ENCODE measurements at places on chromosomes 6 and 20.

GRCh38 chr20:53901497-53902096 lies 168.8 kb downstream of the BCAS1 start:
- DNase-seq: no peak

DNA sequence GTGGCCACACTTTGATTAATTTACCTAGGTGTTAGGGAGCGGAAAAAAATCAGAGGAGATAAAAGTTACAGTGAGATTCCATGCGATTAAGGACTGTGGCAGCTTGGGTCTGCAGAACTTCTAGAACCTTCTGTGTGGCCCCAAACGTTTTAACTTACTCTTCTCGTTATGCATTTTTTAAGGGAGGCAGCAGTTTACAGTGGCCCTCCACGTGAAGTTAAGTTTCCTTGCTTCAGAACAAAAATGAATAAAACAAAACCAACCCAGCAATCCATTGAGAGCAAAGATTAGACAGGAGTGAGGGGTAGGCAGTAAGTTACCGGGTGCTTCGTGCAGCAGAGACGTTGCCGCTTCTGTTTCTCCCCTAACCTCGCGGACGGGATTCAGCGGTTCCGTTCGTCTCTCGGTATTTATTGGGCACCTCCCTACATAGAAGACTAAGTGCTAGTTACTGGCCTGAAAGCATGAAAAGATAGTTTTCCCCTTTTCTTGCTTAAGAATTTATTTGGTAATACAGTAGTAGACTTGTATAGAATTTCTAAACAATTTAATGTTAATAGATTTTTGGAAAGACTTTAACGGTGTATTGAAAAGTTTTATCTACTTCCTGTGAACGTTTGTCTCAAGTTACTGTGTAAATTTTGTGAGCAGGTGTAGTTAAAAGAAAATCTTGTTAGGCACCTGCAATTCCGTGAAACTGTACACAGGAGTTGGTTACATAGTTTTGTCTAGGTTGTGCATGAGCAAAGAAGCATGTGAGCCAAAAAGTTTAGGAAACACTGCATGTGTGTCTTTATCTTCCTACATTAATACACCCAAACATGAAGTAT lies 1.1 kb downstream of the BAG2 start:
- no peak for DNase-seq

- no peak for DNase-seq
Measured at GRCh38 chr6:26575494-26575939, 21.2 kb upstream of the ABT1 start.

- DNase-seq: no peak
Measured at GRCh38 chr6:34066218-34066571, 79.7 kb downstream of the GRM4 start.

- no peak for DNase-seq
Measured at GRCh38 chr20:48832405-48832730, 4.6 kb upstream of the PREX1 start.

DNA sequence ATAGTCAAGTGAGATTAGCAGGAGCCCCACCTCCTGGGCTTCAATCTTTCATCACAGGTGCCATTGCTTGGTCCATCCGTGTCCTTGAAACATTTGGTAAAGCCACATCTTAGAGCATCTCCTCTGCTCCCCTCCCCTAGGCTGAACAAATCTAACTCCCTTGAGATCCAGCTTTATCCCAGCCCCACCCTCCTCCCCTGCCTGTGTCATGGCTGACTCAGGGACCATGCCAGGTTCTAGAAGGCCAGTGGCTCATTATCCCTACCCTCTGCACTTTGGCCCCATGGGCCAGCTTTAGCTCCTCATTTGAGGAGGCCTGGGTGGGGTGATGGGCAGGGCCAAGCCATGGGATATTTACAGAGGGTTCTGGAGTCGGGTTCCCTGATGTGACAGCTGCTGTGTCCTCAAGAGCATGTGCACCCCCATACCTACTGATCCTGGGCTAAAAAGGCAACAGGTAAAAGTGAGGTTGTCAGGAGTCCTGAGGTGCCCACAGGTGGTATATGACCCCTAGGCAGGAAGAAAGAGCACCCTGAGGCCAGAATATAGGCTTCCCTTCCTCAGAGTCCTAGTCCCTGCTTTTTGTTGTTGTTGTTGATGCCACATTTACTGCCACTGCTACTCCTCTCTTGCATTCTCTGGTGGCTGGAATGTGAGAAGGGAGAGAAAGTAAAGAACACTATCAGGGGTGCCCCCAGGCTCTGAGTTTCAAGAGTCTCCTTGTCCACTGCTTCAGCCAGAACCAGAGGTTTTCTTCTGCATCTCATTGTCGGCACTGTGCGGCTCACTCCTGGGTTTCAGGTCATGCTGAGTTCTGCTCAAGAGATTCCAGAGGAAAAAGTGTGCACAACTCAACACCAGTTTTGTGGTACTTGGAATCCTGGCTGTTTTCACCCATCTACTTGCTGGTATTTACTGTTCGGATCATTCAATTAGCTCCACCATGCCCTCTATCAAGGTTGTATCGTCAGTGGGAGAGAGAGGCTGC lies 228.4 kb downstream of the LRFN2 start:
- no peak for DNase-seq

- DNase-seq: no peak
Measured at GRCh38 chr6:10882657-10883171, 873 bp upstream of the GCM2 start.

DNA sequence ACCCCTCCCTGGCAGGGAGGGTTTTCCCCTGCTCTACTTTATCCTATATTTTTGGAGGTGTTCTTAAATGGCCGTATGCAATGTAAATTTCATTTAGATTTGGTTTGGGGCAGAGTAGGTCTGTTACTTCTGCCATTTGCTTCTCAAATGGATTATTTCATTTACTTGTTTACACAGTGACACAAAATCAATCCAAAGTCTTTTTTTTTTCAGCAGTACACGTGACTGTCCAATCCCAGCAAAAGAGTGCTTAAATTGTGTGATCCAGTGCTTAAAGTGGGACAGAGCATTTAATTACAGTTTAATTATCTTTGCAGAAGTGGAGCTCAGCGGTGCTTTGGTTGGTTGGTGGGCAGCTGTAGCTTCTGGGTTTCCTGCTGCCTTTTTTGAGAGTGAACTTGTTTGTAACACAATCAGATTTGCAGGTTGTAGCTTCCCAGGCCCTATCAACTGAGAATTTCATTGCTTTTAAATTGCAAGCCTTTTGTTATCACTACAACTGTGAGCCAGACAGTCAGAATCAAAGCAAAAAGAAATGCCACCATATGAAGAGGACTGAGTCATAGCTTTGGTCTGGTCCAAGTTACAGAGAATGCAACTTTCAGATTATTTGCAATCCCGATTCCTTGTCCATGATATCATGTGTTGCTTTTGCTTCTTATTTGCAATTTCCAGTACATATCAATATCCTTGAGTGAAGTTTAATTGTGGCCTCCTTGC lies 216.9 kb downstream of the DOK5 start:
- no peak for DNase-seq

DNA sequence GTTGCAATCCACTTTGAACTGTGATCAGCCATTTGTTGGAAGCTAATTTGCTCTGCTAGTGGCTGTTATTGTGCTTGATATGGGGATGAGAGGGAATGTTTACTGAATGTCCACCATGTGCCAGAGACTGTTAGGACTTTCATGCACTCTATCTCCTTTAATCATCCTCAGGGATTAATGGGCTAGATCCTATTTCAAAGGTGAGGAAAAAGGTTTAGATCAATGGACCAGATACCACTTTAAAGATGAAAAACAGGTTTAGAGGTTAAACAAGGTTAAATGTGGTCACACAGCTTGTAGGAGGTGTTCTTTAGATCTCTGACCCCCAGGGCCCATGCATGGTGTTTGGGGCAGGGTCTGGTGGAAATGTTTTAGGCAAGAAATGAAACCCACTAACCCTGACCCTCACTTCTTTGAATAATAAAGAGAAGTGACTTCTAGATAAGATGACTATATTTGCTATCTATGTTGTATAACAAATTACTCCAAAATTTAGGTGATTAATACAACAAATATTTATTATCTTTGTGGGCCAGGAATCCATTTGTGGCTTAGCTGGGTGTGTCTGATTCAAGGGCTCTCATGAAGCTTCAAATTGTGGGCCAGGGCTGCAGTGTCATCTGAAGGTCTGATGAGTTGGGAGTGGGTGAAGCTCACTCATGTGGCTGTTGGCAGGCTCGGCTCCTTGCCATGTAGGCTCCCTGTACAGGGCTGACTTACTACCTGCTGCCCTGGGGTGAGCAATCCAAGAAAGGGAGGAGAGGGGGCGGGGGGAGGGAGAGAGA lies 127.8 kb upstream of the FOXA2 start:
- DNase-seq: no peak

GRCh38 chr6:113144117-113144516 lies 713.0 kb upstream of the MARCKS start:
- no peak for DNase-seq

- no peak for DNase-seq
Measured at GRCh38 chr6:130020073-130020906, 1.9 kb downstream of the L3MBTL3 start.

GRCh38 chr20:40268321-40269075 lies 420.5 kb downstream of the MAFB start:
- DNase-seq: no peak

DNA sequence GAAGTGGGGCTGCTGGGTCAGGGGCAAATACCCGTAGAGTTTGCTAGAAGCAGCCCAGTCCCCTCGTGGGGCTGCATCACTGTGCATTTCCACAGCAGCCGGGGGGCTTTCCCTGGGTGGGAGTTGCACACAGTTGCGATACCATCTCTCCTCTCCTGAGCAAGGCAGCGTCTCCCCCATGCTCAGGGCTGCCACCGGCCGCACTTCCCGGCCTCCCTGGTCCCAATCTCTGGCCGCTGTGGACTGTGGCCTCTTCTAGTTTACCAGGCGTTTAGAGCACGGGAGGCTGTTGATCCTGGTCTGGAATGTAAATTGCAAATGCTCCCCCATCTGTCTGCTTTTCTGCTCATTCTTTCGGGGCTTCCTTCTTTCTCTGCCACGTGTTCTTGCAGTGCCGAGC lies 31.1 kb downstream of the OSBPL2 start:
- DNase-seq: no peak

DNA sequence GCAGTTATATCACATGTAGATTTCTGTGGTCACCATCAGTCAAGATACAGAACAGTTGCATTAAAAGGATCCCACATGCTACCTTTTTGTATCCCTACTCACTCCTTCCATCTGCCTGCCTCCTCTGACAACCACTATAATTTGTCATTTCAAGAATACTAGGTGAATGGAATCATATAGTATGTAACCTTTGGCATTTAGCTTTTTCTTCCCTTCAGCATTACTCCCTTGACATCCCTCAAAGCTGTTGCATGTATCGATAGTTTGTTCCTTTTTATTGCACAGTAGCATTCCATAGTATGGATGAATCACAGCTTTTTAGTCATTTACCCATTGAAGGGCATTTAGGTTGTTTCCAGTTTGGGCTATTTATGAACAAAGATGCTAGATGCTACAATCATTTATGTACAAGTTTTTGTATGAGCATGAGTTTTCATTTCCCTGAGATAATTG lies 26.1 kb downstream of the NCOA7 start:
- DNase-seq: no peak

- no peak for DNase-seq
Measured at GRCh38 chr6:150628908-150629307, 29.2 kb downstream of the PLEKHG1 start.

GRCh38 chr6:75431379-75431778 lies 62.2 kb downstream of the FILIP1 start:
- no peak for DNase-seq

DNA sequence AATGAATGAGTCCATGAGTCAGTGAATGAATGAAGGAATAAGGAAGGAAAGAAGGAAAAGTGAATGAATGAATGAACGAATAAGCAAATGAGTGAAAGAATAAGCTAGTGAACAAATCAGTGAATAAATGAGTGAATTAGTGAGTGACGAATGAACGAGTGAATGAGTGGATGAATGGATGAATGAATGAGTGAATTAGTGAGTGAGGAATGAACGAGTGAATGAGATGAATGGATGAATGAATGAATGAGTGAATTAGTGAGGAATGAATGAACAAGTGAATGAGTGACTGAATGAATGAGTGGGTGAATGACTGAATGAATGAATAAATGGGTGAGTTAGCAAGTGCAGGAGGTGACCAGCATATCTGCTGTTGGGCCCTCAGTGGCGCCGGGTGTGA lies 3.8 kb downstream of the SRMS start:
- DNase-seq: no peak

DNA sequence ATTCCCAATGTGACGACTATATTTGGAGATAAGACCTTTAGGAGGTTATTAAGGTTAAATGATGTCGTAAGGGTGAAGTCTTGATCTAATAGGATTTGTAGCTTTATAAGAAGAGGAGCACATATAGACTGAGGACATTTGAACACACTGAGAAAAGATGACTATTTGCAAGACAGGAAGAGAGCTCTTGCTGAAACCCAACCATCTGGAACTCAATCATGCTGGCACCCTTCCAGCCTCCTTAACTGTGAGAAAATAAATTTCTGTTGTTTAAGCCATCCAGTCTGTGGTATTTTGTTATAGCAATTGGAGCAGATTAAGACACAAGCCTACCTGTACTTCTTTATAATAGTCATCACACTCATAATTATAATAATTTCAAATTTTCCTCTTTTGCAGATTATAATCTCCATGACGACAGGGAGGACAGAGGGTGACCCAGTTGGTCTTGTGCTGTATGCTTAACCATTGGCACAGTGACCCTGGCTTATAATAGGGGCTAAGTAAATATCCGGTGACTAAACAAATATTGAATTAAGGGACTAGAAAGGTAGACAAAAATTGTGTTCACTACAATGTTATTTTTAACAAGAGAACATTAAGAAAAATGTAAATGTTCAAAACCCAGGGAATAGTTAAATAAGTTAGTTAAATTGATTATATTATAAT lies 206.4 kb upstream of the HDDC2 start:
- no peak for DNase-seq

DNA sequence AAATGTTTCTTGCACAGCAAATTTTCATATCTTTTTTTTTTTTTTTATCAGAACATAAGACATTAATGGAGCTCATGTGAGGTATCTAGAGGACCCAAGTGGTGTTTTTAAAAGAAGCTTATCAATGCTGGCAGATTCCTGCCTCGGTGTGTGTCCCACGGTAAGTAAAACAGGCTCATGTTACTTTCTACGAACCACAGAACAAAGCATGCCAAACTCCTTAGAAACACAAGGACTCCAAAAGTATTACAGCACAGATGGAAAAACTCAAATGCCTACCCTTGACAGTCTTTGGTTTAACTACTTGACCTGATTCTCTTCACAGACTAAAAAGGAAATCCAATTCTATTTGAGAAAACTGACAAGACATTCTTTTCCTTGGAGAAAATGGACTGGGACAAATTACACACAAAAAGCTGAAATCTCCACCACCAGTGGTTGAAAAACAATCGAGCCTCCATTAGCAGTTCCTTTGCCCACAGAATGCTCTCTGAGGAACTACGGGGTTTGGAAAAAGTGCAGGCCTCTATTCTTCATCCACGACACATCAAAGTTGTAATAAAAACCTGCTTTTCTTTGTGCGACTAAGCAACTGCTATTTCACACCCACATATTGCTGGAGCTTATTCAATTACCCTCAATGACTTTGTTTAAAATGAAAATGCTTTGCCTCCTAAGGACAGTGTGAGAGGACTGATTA lies 5.4 kb downstream of the METTL24 start:
- no peak for DNase-seq

GRCh38 chr6:118621799-118622470 lies 29.5 kb downstream of the CEP85L start:
- DNase-seq: no peak
